Stomach (tissue), 19 donors: ENCODE measurements at places on chromosomes 1 and 21. TPM values are rescaled to one million over a fixed set of nuclear protein-coding genes. Genes with fewer than 3 reads are reported as not detected.

The CLCA1 gene
- 89.8 TPM for total RNA-seq

The B3GALT5 gene
- total RNA-seq = 5.7 TPM

The ADIPOR1 gene
- 46.1 TPM for total RNA-seq

The NLRP3 gene
- 4.9 TPM for total RNA-seq

The VSIG8 gene
- total RNA-seq = not detected

The ERICH3 gene
- not detected for total RNA-seq

The SRGAP2C gene
- total RNA-seq = 2.3 TPM

The CD1C gene
- total RNA-seq = not detected

The NIBAN1 gene
- 60.1 TPM for total RNA-seq

The CD34 gene
- 16.5 TPM for total RNA-seq

The RHEX gene
- not detected for total RNA-seq

The ETV3L gene
- total RNA-seq = not detected

The LAMC2 gene
- total RNA-seq = 12.1 TPM

The ABCG1 gene
- total RNA-seq = 31.6 TPM

The FMO1 gene
- not detected for total RNA-seq

The OR2M5 gene
- not detected for total RNA-seq

The TRIM67 gene
- not detected for total RNA-seq

The RHBDL2 gene
- 24.9 TPM for total RNA-seq

The ODF2L gene
- 159 TPM for total RNA-seq

The B4GALT2 gene
- total RNA-seq = 23.8 TPM

The KLHDC7A gene
- 0.29 TPM for total RNA-seq

The PODN gene
- total RNA-seq = 128 TPM
